ENCODE measurements at places on chromosomes 1 and 21. TPM values are rescaled to one million over a fixed set of nuclear protein-coding genes. Genes with fewer than 3 reads are reported as not detected.

DNA sequence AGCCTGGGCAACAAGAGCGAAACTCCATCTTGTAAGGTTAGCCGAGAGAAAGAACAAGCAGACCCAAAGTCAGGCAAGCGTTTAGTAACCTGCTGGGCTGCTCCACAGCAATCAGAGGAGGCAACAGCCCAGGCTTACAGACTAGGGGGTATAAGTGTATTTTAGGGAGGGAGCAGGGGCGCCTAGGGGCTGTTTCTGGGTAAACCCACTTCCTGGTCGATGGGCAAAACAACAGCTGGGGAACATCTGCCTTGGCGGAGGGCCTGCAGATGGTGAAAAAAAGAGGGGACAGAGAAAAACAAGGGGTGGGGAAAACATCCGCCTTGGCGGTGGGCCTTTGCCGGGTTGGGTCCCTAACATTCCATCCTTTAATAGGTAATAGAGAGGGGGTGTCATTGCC, 5.2 kb downstream of the TAS1R1 start:
- H3K36me3 ChIP-seq, result no peaks in the 10 kb centered on the region
- no peak overlapping the region for H3K4me3 ChIP-seq
- H3K27ac ChIP-seq, result no peak overlapping the region
- H3K4me1 ChIP-seq, result no peaks in the 10 kb centered on the region
- peaks cover 2% of the 10 kb centered on the region for H3K27me3 ChIP-seq

The CD160 gene
- total RNA-seq, result not detected

The HJV gene
- not detected for total RNA-seq

The CFHR5 gene
- total RNA-seq, result not detected

The RPS6KC1 gene
- 22.9 TPM for total RNA-seq

- H3K27ac ChIP-seq, result no peak overlapping the region
- peak; percentile 71 for DNase-seq
Observed at GRCh38 chr21:45525910-45526306, 16.3 kb downstream of the SLC19A1 start.

The CERS2 gene
- 217 TPM for total RNA-seq

The DCST1 gene
- total RNA-seq, result not detected

The SEC16B gene
- 5.7 TPM for total RNA-seq

The CLCNKB gene
- not detected for total RNA-seq

The TBX15 gene
- 41.0 TPM for total RNA-seq

DNA sequence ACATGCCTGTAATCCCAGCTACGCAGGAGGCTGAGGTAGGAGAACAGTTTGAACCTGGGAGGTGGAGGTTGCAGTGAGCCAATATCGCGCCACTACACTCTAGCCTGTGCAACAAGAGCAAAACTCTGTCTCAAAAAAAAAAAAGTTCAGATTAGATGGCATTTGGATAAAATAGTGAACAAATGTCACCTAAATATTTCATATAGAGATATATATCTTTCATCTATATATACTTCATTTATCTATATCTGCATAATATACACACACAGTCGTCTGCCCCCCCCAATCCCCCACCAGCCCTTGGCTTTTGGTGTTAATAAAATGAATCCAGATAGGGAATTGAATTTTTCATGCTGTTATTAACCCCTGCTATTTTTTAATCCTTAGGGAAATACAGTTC, 5.0 kb downstream of the PPP1R15B start:
- DNase-seq, result no peak
- peak overlapping the region; percentile 69 for H3K27ac ChIP-seq
- no peaks in the 10 kb centered on the region for H3K27me3 ChIP-seq
- peaks cover 9% of the 10 kb centered on the region for H3K36me3 ChIP-seq
- H3K4me1 ChIP-seq, result peaks cover 21% of the 10 kb centered on the region

DNA sequence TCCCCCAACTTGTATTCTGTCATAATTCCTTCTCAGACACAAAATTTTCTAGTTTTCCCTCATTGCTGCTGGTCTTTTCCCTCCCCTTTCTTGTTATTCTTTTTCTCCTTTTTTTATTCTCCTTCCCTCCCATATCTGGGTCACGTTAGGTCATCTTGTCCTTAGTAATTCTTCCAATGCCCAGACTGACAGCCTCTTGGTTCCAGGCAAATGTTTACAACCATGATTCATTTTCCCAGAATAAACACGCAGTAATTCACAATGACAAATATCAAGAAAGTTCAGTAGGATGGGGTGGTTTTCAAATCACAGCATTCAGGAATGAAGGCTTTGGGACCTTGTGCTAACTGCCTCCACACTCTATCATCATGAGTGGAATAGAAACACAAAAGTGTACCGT, 25.2 kb downstream of the NHLH2 start:
- H3K4me1 ChIP-seq, result no peaks in the 10 kb centered on the region
- no peak for DNase-seq

The CHI3L1 gene
- total RNA-seq, result not detected

GRCh38 chr1:147292631-147293251, 50.3 kb downstream of the CHD1L start:
- peaks cover 63% of the 10 kb centered on the region for H3K36me3 ChIP-seq
- H3K27ac ChIP-seq, result peak overlapping the region; percentile 97
- no peak for DNase-seq
- peaks cover 22% of the 10 kb centered on the region for H3K4me1 ChIP-seq
- H3K27me3 ChIP-seq, result no peaks in the 10 kb centered on the region

The PMVK gene
- total RNA-seq, result 31.6 TPM

DNA sequence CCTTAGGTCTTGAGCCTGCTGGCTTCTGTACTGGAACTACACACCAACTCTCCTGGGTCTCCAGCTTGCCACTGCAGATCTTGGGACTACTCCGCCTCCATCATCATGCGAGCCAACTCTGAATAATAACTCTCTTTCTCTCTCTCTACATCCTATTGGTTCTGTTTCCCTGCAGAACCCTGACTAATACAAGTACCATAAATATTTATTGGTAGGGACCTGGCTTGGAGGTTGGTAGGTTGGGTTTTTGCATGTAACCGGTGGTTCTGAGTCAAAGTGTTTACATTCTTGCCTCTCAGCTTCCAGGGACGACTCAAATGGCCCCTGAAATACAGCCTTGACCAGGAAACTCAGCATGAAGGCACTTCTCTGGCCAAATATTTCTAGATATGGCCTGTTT, 110.4 kb downstream of the KCND3 start:
- no peak overlapping the region for H3K4me3 ChIP-seq
- H3K4me1 ChIP-seq, result no peaks in the 10 kb centered on the region
- H3K27ac ChIP-seq, result no peak overlapping the region
- peaks cover 17% of the 10 kb centered on the region for H3K27me3 ChIP-seq
- no peak for DNase-seq
- H3K36me3 ChIP-seq, result no peaks in the 10 kb centered on the region

DNA sequence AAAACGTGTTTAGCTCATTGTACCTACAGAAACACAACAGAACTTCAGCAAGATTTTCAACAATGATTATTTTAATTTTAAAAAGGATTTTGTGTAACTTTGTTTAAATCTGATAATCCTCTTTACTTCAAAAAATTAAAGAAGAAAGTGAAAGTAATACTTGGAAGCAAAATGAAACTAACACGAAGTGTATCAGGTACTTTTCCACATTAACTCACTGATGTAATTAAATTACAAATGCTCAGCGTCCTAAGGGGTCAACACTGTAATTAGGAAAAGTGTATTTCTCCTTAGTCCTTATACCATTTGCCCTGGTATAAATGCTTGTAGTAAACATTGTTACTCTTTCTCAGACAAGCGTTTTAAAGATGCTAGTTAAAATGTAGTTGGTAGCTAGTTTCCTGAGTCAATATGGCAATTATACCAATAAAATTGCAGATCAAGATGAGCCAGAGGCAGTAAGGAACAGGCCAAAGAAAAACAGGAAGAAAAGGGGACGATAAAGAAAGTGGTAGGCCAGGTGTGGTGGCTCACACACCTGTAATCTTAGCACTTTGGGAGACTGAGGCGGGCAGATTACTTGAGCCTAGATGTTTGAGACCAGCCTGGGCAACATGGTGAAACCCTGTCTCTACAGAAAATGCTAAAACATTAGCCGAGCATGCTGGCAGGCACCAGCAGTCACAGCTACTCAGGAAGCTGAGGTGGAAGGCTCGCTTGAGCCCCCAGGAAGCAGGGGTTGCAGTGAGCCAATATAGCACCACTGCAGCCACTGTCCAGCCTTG, 553.0 kb downstream of the SMYD3 start:
- no peaks in the 10 kb centered on the region for H3K36me3 ChIP-seq
- no peak overlapping the region for H3K27ac ChIP-seq
- H3K4me1 ChIP-seq, result peaks cover 18% of the 10 kb centered on the region

DNA sequence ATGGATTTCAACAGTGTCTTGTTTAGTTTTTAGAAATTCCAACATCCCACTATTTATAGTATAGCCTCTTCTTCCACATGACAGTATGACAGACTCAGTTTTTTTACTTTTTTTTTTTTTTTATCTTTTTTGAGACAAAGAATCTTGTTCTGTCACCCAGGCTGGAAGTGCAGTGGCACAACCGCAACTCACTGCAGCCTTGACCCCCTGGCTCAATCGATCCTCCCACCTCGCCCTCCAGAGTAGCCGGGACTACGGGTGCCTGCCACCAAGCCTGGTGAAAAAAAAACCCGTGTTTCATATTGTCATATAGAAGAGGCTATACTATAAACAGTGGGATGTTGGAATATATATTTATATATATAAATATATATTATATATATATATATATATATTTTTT, 1.2 kb upstream of the DR1 start:
- H3K27ac ChIP-seq, result no peak overlapping the region
- H3K4me3 ChIP-seq, result no peak overlapping the region
- H3K4me1 ChIP-seq, result peaks cover 19% of the 10 kb centered on the region
- H3K27me3 ChIP-seq, result no peaks in the 10 kb centered on the region
- no peak for DNase-seq

DNA sequence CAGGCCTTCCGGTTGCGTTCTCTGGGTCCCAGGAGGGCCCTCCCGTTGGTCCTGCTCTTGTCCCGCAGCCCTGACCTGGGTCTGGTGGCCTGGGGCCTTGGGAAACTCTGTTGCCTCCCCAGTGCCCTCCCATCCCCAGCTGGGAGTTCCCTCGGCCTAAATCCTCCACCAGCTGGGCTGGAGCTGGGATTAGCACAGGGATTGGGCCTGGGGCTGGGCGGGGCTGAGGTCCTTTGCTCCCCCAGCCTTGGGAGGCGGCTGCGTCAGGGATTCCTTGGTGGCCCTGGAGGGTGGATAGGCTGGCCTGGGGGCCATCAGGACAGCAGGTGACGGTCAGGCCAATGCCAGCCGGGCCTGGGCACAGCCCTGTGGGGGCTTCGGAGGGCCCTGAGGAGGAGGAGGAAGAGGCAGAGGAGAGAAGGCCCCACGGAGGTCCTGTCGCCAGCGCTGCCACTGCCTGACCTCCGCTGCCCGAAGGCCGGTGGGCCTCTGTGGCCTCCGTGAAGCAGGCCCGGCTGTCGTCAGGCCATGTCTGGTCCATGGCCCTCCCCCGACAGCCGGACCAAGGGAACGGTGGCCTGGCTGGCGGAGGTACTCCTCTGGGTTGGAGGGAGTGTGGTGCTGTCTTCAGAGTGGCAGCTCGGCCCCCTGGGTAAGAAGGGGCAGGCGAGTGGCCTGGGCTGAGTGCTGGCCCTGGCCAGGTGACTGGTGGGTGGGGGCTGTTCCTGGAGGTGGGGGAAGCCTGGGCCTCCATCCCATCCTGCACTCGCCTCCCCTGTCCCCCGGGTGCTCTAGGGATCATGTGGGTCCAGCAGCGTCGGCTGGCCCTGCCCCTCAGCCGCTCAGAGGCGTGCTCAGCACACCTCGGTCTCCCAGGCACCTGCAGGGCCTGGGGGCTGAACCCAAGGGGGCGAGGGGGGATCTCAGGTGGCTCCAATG, at the start of gene PLCH2:
TSS of gene PLCH2 (plus strand) at position 229 of the 939 bp plus-strand sequence. CDS start at position 529, 300 bp downstream.
- DNase-seq, result no peak
- no peaks in the 10 kb centered on the region for H3K36me3 ChIP-seq
- no peaks in the 10 kb centered on the region for H3K27me3 ChIP-seq
- H3K4me3 ChIP-seq, result no peak within 1 kb of the TSS

- peak; percentile 87 for DNase-seq
- H3K4me1 ChIP-seq, result peaks cover 5% of the 10 kb centered on the region
- H3K27ac ChIP-seq, result no peak overlapping the region
- no peaks in the 10 kb centered on the region for H3K36me3 ChIP-seq
Observed at GRCh38 chr1:247639381-247639981, 34.1 kb downstream of the OR2G3 start.

GRCh38 chr1:83718338-83718737, 280.6 kb downstream of the TTLL7 start:
- H3K4me3 ChIP-seq, result no peak overlapping the region
- no peak overlapping the region for H3K27ac ChIP-seq
- H3K4me1 ChIP-seq, result no peaks in the 10 kb centered on the region
- DNase-seq, result no peak
- H3K27me3 ChIP-seq, result no peaks in the 10 kb centered on the region

DNA sequence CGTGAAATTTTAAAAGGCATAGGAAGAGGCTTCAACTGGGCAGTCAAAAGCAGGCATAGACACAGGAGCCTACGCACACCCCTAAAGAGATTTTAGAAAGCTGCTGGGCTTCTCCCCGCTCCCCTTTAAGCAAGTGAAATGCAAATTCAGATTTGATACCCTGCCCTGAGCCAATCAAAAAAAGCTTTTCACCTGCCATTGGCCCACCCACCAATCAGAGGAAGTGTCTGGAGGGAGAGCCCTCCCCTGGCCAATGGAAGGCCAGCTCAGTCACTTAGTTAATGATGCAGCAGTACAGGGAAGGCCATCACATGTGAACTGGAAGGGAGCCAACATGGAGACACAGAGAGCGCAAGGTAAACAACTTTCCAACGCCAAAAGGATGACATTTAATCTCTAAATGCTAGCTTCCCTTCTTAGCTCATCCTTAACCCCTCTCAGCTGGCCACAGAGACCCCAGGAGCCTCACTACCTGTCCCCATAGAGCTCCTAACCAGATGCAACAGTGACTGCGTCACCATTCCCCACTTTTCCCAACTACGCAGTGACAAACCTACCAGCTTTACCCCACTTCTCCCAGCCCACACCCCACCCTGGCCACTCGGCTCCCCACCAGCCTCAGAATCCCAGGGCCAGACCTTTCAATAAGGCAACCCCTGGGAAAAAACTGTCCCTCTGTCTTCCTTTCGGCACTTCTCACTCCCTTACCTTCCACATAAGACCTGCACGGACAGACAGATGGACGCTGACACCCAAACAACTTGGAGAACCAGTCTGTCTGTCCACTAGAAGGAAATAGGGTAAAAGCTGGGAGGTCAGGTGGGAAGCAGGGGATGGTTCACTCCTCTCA, 71.0 kb downstream of the CD46 start:
- no peaks in the 10 kb centered on the region for H3K27me3 ChIP-seq
- H3K4me3 ChIP-seq, result peak overlapping the region; percentile 16
- no peaks in the 10 kb centered on the region for H3K36me3 ChIP-seq
- peak overlapping the region; percentile 55 for H3K27ac ChIP-seq

- H3K4me3 ChIP-seq, result no peak overlapping the region
- DNase-seq, result peak; percentile 67
- H3K4me1 ChIP-seq, result no peaks in the 10 kb centered on the region
- H3K27me3 ChIP-seq, result peaks cover 35% of the 10 kb centered on the region
- H3K36me3 ChIP-seq, result peaks cover 6% of the 10 kb centered on the region
- H3K27ac ChIP-seq, result no peak overlapping the region
Observed at GRCh38 chr1:228029281-228029680, 22.5 kb downstream of the WNT3A start.

GRCh38 chr1:247419336-247419735, 3.4 kb downstream of the NLRP3 start:
- H3K36me3 ChIP-seq, result no peaks in the 10 kb centered on the region
- H3K27ac ChIP-seq, result no peak overlapping the region
- H3K4me1 ChIP-seq, result no peaks in the 10 kb centered on the region
- H3K27me3 ChIP-seq, result peaks cover 14% of the 10 kb centered on the region
- no peak for DNase-seq
